Activated CD8-positive, alpha-beta T cell treated with anti-CD3 and anti-CD28 coated beads, Interleukin-2, amount 10 ng/mL, durations not matched to agents 7 days and 5 days (primary cell): ENCODE measurements at places on chromosomes 16 and 17. TPM values are rescaled to one million over a fixed set of nuclear protein-coding genes. Genes with fewer than 3 reads are reported as not detected.

Gene CYB561
- total RNA-seq: 2.0 TPM

Gene PDIA2
- total RNA-seq: not detected

GRCh38 chr17:77456951-77457548, 316.3 kb downstream of the SEC14L1 start:
- peak; percentile 59 for DNase-seq
- H3K4me1 ChIP-seq: peaks cover 76% of the 10 kb centered on the region
- no peaks in the 10 kb centered on the region for H3K27me3 ChIP-seq

DNA sequence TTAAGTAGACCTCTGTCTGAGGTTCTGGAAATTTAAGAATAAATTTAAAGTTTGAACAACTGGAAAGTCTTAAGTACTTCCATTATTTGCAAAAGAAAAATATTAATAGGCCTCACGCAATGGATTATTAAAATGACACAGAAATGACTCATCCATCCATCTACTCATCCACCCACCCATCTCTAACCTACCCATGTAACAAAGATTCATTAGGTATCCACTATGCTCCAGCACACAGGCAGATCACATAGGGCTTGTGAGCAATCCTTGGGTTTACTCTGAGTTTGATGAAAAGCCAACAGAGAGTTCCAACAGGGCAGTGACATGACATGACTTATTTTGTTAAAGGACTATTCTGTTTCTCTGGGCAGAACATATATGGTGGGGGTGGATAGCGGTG, 93.3 kb downstream of the HELZ start:
- H3K4me3 ChIP-seq: no peak overlapping the region
- peaks cover 9% of the 10 kb centered on the region for H3K4me1 ChIP-seq
- no peak for DNase-seq
- no peak overlapping the region for H3K27ac ChIP-seq

- H3K4me1 ChIP-seq: no peaks in the 10 kb centered on the region
- no peak overlapping the region for H3K27ac ChIP-seq
- no peaks in the 10 kb centered on the region for H3K27me3 ChIP-seq
Observed at GRCh38 chr17:72334205-72334604, 213.4 kb downstream of the SOX9 start.
